ENCODE measurements at places on chromosomes 13 and 19.

- no peak for DNase-seq
Observed at GRCh38 chr13:99806671-99807070, 164.9 kb downstream of the ZIC5 start.

- DNase-seq, result no peak
Observed at GRCh38 chr13:32495429-32495828, 43.2 kb downstream of the N4BP2L2 start.

DNA sequence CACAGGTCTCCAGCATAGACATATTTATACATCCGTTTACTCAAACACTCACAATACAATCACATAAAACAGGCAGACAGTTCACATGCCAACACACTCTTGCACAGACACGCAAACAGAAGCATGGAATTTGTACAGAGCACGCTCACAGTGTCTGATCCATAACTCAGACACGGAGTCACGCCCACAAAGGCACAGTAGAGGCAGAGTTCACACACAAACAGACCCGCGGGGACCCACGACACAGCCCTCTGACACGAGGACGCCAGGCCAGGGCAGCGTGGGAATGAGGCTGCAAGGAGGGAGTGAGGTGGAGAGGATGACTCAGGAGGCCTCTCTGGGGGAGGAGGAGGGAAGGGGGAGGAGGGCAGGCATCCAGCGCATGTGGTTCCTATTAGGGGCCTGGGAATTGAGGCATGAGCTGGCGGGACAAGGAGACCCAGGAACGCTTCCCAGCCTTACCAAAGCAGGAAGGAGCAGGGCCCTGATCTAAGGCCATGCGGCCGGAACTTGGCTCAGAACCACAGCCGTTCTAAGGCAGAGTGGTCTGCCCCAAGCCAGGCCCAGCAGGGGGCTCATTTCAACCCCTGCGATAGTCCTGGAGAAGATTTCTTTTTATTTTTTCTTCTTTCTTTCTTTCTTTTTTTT lies 9.1 kb upstream of the OLFM2 start:
- peak; percentile 89 for DNase-seq

DNA sequence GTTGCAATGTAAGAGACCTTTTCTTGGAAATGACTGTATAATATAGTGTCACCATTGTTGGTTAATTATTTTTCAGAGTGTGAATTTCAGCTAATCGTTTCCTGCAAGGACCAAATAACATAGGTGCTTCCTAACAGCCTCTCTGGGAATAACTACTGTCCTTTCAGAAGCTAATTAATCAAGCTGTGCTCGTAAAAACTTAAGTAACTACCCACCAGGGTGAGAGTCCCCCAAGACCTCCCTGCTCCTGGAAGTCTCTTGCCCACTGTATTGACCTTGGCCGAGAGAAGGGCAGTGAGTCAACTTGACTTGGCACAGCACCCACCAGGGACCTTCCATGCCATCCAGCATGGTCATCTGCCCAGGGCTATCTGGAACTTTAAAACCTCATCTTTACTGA lies 50.3 kb downstream of the UQCRFS1 start:
- no peak for DNase-seq

DNA sequence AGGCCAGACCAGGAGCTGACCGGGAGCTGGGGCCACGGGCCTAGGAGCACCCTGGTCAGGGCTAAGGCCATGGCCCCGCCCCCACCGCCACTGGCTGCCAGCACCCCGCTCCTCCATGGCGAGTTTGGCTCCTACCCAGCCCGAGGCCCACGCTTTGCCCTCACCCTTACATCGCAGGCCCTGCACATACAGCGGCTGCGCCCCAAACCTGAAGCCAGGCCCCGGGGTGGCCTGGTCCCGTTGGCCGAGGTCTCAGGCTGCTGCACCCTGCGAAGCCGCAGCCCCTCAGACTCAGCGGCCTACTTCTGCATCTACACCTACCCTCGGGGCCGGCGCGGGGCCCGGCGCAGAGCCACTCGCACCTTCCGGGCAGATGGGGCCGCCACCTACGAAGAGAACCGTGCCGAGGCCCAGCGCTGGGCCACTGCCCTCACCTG lies 6.6 kb downstream of the SPHK2 start:
- DNase-seq, result no peak

DNA sequence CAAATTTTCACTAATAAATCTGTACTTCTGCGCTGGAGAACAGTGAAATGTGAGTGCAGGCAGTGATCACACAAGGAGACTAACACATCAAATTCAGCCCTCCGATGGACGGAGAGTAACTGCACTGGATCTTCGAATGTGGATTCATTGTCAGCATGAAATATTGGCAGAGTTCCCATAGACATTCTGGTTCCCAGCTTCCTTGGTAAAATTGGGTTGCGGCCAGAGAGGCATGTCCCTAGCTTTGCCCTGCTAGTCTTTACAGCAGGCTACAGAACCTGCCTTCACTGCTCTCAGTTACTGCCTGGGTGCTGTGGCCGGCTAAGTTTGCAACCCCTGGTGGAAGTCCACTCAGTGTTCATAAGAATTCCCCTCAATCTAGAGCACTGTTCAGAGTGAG lies 32.3 kb upstream of the UQCRFS1 start:
- no peak for DNase-seq

GRCh38 chr13:35499196-35499662 lies 22.7 kb upstream of the MAB21L1 start:
- DNase-seq, result no peak

DNA sequence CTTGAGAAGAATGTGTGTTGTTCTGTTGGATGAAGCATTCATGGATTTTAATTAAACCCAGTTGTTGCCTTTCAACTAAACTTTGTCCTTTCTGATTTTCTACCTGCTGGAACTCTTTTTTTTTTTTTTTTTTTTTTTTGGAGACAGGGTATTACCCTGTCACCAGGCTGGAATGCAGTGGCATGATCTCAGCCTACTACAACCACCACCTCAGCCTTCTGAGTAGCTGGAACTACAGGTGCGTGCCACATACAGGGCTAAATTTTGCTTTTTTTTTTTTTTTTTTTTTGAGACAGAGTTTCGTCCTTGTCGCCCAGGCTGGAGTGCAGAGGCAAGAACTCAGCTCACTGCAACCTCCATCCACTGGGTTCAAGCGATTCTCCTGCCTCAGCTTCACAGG lies 6.9 kb downstream of the ZNF791 start:
- DNase-seq, result no peak

- no peak for DNase-seq
Observed at GRCh38 chr13:38519229-38519911, 167.5 kb upstream of the FREM2 start.

DNA sequence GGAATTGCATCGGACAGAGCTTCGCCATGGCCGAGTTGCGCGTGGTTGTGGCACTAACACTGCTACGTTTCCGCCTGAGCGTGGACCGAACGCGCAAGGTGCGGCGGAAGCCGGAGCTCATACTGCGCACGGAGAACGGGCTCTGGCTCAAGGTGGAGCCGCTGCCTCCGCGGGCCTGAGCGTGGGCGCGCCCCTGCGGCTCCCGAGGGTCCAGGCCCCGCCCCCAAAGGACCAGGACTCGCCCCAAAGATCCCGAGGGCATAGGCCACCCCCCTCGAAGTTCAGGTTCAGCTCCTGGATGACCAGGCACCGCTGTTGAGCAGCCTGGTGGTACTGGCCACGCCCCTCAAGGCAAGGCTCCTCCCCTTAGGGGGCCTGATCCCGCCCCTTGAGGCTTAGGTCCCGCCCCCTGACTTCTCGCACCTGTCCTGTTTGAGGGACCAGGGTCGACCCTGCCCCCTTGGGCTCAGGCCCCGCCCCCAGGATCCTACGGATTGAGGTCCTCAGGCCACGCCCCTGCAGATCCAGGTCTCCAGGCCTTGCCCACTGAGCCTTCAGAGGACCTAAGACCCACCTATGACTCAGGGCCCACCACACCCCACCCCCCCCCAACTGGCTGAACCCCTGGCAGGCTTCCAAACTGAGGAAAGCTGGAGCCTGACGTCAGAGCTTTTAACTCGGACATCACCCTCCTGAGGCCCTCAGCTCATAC lies 43.1 kb downstream of the CYP4F22 start:
- DNase-seq, result peak; percentile 30

GRCh38 chr13:110213461-110214074 lies 93.4 kb downstream of the COL4A1 start:
- no peak for DNase-seq

GRCh38 chr19:46217476-46217875 lies 12.1 kb upstream of the IGFL1 start:
- DNase-seq, result no peak

- no peak for DNase-seq
Observed at GRCh38 chr19:46461537-46461936, 9.8 kb downstream of the PNMA8A start.

DNA sequence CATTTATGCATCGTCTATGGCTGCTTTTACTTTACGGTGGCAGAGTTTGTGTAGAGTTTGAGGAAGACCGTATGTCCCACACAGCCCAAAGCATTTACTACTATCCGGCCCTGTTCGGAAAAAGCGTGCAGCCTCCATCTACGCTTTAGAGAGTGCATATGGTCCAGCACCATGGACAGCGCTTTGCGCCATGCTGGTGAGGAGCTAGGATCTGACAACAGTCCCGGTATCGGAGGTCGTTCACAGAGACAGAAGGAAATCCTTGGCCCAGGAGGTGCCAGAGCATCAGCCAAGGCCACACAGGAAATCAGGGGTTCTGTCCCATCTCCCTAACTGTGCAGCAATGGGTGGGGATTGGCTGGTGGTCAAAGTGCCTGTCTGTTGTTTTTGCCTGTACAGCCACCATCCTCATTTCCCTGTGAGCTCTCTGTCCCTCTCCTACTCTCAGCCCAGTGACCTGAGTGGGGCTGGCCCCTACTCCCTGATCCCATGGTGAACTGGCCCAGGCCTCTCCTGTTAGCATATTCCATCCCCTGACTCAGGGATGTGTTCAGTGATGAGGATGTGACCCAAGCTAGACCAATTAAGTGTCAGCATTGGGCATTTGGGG lies 16.2 kb upstream of the PRODH2 start:
- peak; percentile 70 for DNase-seq

GRCh38 chr13:105538346-105538745 lies 997.1 kb downstream of the EFNB2 start:
- no peak for DNase-seq

- DNase-seq, result no peak
Observed at GRCh38 chr13:26219726-26220125, 2.4 kb downstream of the RNF6 start.

GRCh38 chr13:113931841-113932459 lies 41.9 kb downstream of the C13orf46 start:
- no peak for DNase-seq

- DNase-seq, result no peak
Observed at GRCh38 chr13:24680921-24681604, 855 bp downstream of the ATP12A start.
